Daoy (cell line): ENCODE measurements at places on chromosomes 6 and 20. TPM values are rescaled to one million over a fixed set of nuclear protein-coding genes. Genes with fewer than 3 reads are reported as not detected.

The PTCHD4 gene
- not detected in 2 replicates for total RNA-seq

The TRIM39 gene
- total RNA-seq: 18.2 and 21.4 TPM in 2 replicates

The LAMA5 gene
- 3.1 and 9.6 TPM in 2 replicates for total RNA-seq

The DEFB132 gene
- total RNA-seq: not detected in 2 replicates

The LCA5 gene
- total RNA-seq: 2.2 and 5.0 TPM in 2 replicates

The MAS1 gene
- total RNA-seq: not detected in 2 replicates

The LY6G6C gene
- total RNA-seq: not detected in 2 replicates

The NRSN1 gene
- not detected in 2 replicates for total RNA-seq

The PHACTR3 gene
- 0.06 TPM in 1 of 2 replicates, not detected in the other for total RNA-seq

The BPIFB1 gene
- total RNA-seq: not detected in 2 replicates

The KHDC1 gene
- total RNA-seq: 5.8 and 6.2 TPM in 2 replicates

The EHMT2 gene
- total RNA-seq: 72.8 and 80.6 TPM in 2 replicates

The FAM162B gene
- total RNA-seq: 0.29 and 3.0 TPM in 2 replicates

The TTBK1 gene
- total RNA-seq: 0.30 TPM in 1 of 2 replicates, not detected in the other
